ENCODE measurements at places on chromosomes 6 and 20. TPM values are rescaled to one million over a fixed set of nuclear protein-coding genes. Genes with fewer than 3 reads are reported as not detected.

HTR1E gene
- total RNA-seq: not detected

FAM83C gene
- not detected for total RNA-seq

MDFI gene
- not detected for total RNA-seq

HLA-DQA1 gene
- total RNA-seq: 712 TPM

NRSN1 gene
- total RNA-seq: not detected

EPPIN gene
- not detected for total RNA-seq

NAPB gene
- 6.6 TPM for total RNA-seq

GABRR1 gene
- not detected for total RNA-seq

CSTF1 gene
- total RNA-seq: 41.8 TPM

ADGB gene
- total RNA-seq: not detected

MRS2 gene
- total RNA-seq: 25.6 TPM

PRSS16 gene
- 7.1 TPM for total RNA-seq

POLR3F gene
- total RNA-seq: 8.7 TPM

AGER gene
- 15.4 TPM for total RNA-seq

THBS2 gene
- 0.10 TPM for total RNA-seq

CTAGE9 gene
- not detected for total RNA-seq

PRDM13 gene
- total RNA-seq: not detected

ZNF831 gene
- total RNA-seq: 0.97 TPM

RAET1L gene
- not detected for total RNA-seq

CPNE5 gene
- 39.1 TPM for total RNA-seq

EYS gene
- not detected for total RNA-seq

HLA-DQB2 gene
- 27.1 TPM for total RNA-seq

CYP21A2 gene
- 0.92 TPM for total RNA-seq

UNC93A gene
- total RNA-seq: not detected

SOBP gene
- total RNA-seq: 0.96 TPM

GPR6 gene
- not detected for total RNA-seq

RIPPLY2 gene
- not detected for total RNA-seq

BPI gene
- total RNA-seq: not detected

HLA-B gene
- 3,502 TPM for total RNA-seq

SERINC3 gene
- 35.3 TPM for total RNA-seq

PDYN gene
- total RNA-seq: not detected

SYCP2L gene
- total RNA-seq: not detected

TRIM26 gene
- total RNA-seq: 76.4 TPM

SALL4 gene
- total RNA-seq: 0.08 TPM

BHLHE23 gene
- 0.33 TPM for total RNA-seq

OR2H2 gene
- not detected for total RNA-seq

TMX4 gene
- 18.2 TPM for total RNA-seq

MPIG6B gene
- total RNA-seq: not detected

RFX6 gene
- total RNA-seq: not detected

CYP24A1 gene
- total RNA-seq: 0.69 TPM

EEF1A2 gene
- 0.74 TPM for total RNA-seq

GID8 gene
- 33.1 TPM for total RNA-seq

TTBK1 gene
- total RNA-seq: not detected

HLA-F gene
- 302 TPM for total RNA-seq

LTB gene
- 46.8 TPM for total RNA-seq

DNAH8 gene
- 0.11 TPM for total RNA-seq

RAD21L1 gene
- total RNA-seq: not detected

CSNK2A1 gene
- total RNA-seq: 135 TPM

LGSN gene
- not detected for total RNA-seq

BPIFB1 gene
- total RNA-seq: 0.13 TPM

MYMX gene
- total RNA-seq: not detected

CALHM5 gene
- total RNA-seq: not detected

HMGCLL1 gene
- not detected for total RNA-seq

SPTLC3 gene
- total RNA-seq: 0.05 TPM

TMEM217 gene
- total RNA-seq: 1.9 TPM

LAMA2 gene
- 0.26 TPM for total RNA-seq

GSTA2 gene
- not detected for total RNA-seq

RBBP8NL gene
- total RNA-seq: not detected

LRRC73 gene
- total RNA-seq: 0.13 TPM

SAMD3 gene
- total RNA-seq: 0.43 TPM

Measured in GM12878 (cell line).